ENCODE measurements at places on chromosomes 16 and 17.

DNA sequence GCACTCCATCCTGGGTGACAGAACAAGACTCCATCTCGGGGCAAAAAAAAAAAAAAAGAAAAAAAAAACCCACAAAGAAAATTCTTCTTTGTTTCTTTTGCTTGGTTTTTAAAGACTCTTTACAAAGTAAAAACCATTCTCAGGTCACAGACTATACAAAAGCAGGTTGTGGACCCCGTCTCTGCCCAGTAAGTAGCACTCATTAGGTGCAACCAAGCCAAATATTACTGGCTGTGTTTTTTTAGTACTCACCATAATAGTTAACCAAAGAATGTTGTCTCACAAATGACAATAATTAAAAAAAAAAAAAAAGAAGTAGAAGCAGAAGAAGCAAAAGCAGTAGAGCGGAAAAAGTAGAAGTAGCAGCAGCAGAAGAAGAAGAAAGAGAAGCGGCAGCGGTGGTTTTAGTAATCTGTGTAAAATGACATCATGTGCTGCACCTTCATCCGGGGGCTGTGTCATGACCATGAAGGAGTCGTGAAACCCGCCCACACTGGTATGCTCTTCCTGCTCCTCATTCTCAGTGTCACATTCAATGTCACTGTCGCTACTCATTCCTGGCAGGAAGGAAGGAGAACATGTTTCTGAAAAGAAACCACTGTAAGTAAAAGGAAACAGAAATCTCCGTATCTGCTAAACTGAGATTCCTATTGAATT, 105.4 kb downstream of the TRIM37 start:
- peak; percentile 75 for DNase-seq

GRCh38 chr17:44097110-44097958, 26.1 kb downstream of the HDAC5 start:
- DNase-seq = no peak

GRCh38 chr16:72788269-72788809, 259.6 kb downstream of the ZFHX3 start:
- DNase-seq = no peak

GRCh38 chr17:17365476-17366110, 62.4 kb downstream of the NT5M start:
- DNase-seq = no peak

DNA sequence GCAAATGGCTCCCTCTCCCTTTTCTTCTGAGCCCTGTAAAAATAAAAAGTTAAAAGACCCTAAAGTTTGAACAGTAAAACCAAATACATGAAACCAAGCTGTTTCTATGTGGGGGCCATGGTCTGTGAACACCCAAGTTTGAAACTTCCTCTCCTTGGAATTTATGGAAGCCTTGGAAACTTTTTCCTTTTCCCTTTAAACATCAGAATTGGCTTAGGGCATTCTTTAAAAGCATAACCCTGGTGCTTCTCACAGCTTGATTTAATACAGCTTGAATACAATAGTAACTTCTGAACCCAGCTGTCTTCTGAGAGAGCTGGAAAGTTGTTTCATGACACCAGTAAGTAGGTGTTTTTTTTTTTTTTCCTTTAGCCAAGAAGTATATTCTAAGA, 26.5 kb downstream of the NKD1 start:
- no peak for DNase-seq

DNA sequence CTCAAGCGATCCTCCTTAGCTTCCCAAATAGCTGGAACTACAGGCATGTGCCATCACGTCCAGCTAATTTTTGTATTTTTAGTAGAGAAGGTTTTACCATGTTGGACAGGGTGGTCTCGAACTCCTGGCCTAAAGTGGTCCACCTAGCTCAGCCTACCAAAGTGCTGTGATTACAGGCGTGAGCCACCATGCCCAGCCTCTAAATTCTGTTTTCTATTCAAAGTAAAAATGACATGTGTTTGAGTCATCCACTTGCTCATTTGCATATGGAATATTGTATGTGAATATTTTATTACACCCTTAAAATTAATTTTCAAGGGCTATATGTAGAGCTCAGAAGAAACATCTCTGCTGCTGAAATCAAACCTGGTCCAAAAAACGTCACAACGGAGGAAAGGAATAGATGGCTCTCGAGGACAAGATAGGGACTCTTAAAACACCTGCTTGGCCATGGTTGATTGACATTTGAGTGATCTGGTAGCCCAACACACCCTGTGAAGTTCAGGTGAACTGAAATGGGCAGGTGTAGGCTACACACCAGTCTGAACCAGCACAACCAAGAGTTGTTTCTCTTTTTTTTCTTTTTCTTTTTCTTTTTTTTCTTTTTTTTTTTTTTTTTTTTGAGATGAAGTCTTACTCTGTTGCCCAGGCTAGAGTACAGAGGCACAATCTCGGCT, 51.1 kb downstream of the SF3B3 start:
- no peak for DNase-seq

GRCh38 chr17:48102798-48103715, 1.8 kb upstream of the CBX1 start:
- DNase-seq = peak; percentile 23

- DNase-seq = no peak
These were observed 176.5 kb upstream of the MON1B start for GRCh38 chr16:77014441-77014840.

Data from stimulated activated CD4-positive, alpha-beta T cell treated with anti-CD3 and anti-CD28 coated beads, Interleukin-2, amount 100 ng/mL, for 24 hours (primary cell).